Fibroblast of the aortic adventitia (primary cell): ENCODE measurements at places on chromosomes 16 and 17. TPM values are rescaled to one million over a fixed set of nuclear protein-coding genes. Genes with fewer than 3 reads are reported as not detected.

GRCh38 chr17:7846063-7846735 lies 8.7 kb upstream of the TMEM88 start:
- no peak for DNase-seq

DNA sequence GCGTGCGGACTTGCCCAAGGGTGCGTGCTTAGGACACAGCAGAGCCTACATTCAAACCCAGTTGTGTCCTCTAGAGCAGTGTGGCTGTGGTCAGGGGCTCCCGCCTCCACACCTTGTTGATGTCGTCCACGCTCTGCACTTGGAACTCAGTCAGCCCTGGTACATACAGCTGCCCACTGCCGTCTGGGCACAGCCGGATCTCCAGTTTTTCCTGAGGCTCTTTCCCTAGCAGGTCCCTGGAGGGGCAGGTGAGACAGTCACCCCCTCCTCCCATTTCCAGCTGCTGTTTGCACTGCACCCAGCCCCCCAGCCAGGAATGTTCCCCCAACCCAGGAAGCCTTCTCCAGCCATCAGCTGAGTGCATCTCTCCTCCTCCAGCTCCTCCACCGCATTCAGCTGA lies 25.7 kb downstream of the KATNB1 start:
- DNase-seq, result no peak

GRCh38 chr17:16467886-16468285 lies 24.1 kb downstream of the LRRC75A start:
- peak; percentile 54 for DNase-seq

- DNase-seq, result no peak
Observed at GRCh38 chr16:50308237-50308965, 42.0 kb downstream of the ADCY7 start.

GRCh38 chr17:59124665-59125064 lies 18.0 kb upstream of the TRIM37 start:
- DNase-seq, result no peak

Gene PRAC1
- not detected in 2 replicates for total RNA-seq

Gene HBM
- not detected in 2 replicates for total RNA-seq
